ENCODE measurements at places on chromosomes 6 and 20.

GRCh38 chr20:45229264-45230056 lies 8.3 kb downstream of the SEMG2 start:
- peak; percentile 45 for DNase-seq

DNA sequence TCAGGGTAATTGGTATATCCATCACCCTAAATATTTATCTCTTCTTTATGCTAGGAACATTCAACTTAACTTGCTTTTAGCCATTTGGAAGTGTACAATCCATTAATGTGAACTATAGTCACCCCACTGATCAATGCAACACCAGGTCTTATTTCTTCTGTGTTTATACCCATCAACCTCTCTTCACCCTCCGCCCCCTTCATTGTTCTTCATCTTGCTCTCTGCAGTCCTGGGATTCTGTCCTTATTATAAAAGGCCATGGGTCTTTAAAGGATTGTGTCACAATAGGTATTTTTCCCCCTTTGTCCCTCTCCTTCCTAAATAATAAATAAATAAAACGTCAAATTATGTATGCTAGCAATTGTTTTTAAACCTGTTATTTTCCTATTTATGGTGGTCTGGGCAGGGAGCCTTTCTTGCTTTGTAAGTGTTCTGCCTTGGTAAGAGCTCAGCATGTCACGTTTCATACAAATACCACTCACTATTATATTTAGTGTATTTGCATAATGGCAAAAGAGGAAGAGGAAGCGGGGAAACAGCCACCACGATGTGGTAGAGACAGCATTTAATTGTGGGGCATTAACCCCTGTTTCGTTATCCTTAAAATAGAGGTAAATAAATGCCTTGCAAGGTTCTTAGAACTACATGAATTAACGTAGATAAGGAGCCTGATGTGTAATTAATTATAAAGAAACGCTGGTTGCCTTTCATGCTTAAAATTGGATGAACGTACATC lies 1.9 kb downstream of the ABRACL start:
- DNase-seq, result peak; percentile 70

GRCh38 chr6:498795-499231 lies 107.3 kb downstream of the IRF4 start:
- DNase-seq, result peak; percentile 43

- DNase-seq, result no peak
Observed at GRCh38 chr6:39965751-39966150, 31.5 kb upstream of the MOCS1 start.

DNA sequence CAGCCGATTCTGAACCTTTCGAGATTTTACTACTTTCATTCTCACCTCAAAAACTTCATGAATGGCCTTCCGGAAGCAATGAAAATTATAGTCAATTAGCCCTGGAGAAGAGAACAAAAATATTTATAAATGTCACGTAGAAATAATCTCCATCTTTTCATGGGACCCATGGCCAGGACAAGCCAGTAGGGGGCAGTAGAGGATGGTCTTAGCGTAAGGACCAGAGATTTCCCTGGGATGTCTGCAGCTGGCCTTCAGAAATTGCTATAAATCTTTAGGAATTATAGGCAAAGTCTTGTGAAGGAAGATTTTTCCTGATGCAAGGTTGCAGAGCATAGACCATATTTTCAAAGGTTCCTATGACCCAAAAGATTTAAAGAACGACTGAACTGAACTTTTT lies 15.6 kb upstream of the UBE2J1 start:
- peak; percentile 52 for DNase-seq

- no peak for DNase-seq
Observed at GRCh38 chr6:108955329-108955949, 107.2 kb downstream of the ARMC2 start.

DNA sequence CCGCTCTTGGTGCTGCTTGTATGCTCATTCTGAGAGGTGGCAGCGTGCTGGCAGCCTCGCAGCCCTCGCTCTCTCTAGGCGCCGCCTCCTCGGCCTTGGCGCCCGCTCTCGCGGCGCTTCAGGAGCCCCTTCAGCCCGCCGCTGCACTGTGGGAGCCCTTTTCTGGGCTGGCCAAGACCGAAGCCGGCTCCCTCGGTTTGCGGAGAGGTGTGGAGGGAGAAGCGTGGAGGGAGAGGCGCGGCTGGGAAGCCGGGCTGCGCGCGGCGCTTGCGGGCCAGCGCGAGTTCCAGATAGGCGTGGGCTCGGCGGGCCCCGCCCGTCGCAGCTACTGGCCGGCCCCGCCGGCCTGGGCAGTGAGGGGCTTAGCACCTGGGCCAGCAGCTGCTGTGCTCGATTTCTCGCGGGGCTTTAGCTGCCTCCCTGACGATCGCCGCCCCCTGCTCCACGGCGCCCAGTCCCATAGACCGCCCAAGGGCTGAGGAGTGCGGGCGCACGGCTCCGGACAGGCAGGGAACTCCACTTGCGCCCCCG lies 19.5 kb upstream of the FAM8A1 start:
- no peak for DNase-seq

DNA sequence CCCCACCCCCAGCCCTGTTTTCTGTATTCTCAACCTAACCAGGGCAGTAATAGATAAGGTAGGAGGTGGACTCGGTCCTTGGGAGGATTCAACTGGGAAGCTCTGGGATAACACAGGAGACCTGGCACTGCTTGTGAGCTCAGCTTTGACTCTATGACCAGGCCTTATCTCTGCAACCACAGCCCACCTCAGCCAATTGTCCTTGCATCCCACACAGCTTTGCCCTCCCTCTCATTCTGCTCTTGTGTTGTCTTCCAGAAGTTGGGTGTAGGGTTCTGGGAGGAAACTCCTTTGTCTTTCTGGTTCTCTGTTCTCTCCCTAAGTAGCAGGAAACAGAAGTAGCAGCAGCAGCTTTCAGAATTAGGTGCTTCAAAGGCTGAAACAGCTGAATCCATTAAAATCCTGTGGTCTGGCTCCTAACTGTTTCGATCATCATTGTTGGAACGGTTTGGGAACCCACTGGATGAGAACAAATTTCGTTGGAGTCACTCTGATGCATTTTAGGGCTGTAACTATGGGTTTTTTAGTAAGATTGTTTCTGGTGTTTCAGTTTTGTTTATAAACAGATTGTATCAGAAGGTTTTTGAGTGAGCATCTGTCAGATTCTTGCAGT lies 32.4 kb upstream of the SNX9 start:
- no peak for DNase-seq

- no peak for DNase-seq
Observed at GRCh38 chr6:23016696-23017095, 447.3 kb downstream of the HDGFL1 start.

DNA sequence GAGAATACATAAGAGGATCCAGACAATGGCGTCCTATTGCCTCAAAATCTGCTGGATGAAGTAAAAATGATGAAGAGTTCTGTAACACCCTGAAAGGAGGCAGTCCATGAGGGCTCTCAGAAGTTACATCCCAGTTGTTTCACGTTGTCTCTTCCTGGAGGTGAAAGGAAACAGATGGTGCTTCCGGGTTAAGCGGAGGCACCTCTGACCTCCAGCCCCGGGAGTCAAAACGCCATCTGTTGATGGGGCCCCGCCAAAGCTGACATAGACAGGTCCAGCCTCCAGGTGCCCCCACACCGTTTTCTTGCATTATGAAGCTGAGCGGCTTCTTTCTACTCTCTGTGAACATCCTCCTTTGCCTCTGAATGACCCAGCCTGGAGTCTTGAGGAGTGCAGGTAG lies 9.5 kb downstream of the SEMG2 start:
- no peak for DNase-seq

- no peak for DNase-seq
Observed at GRCh38 chr6:148349466-148349865, 6.8 kb downstream of the SASH1 start.

GRCh38 chr20:49579874-49580812 lies 12.2 kb upstream of the PTGIS start:
- DNase-seq, result no peak

DNA sequence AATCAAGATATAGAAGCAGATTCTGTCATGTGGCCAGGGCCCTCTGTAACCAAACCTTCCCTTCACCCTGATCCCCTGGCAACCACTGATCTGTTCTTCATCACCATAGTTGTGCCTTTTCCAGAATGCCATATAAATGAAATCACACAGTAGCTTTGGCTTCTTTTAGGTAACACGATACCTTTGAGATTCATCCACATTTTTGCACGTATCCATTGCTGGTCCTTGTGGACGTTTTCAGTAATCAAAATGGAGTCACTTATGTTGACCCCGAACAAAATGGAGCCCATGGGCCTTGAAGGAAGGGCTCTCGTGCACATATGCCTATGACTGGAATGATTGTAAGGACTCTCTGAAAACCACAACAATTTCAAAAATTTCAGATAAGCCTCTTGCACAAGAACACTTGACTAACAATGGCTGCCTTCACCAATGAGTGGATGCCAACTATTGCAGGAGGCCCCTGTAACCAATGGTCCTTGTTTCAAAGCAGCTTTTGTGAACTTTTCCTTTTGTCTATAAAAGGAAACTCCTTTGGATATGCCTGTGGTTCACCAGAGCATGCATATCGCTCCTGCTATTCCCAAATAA lies 84.3 kb upstream of the RALY start:
- no peak for DNase-seq

GRCh38 chr20:8578161-8578865 lies 446.2 kb downstream of the PLCB1 start:
- DNase-seq, result no peak

DNA sequence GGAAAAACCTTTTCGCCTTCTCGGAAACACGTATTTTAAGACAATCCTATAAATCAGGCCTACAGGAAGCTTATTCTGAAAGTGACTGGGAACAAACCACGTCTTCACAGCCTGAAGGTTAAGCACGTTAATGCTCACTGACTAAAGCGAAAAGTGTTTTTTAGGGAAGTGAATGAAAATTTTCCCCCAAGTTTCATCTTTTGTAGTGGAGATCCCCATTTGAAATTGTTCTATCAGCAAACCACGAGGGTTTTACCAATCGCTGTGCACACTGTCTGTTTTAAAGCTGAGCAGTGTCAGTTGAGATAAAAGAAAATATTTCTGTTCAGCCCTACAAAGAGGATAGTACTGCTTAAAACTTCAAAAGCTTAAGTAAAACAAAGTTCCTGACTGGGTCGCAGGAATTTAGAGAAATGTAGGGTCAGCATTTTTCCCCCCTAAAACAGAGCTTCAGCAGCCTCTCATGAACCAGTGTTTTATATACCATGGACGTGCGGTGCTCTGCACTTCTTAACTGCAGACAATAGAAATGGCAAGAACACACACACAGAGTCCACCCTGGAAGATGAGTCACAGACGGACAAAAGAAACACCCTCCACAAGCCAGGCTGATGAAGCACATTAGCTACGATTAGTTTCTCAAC lies 34.9 kb downstream of the SLC22A23 start:
- no peak for DNase-seq

- DNase-seq, result no peak
Observed at GRCh38 chr6:111543913-111544435, 61.0 kb upstream of the REV3L start.

DNA sequence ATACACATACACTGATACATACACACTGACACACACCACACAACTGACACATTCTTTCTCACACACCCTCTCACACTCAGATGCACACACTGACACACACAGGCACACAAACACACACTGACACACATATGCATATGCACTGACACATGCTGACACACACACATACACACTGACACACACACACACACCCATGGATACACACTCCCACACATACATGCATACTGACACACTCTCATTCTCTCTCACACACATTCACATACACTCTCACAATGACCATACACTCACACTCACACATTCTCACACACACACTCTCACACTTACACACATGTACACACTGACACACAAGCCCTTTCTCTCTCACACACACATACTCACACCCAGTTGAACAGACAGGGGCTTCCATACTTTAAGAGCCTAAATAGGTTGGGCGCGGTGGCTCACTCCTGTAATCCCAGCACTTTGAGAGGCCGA lies 236.4 kb downstream of the LRFN2 start:
- no peak for DNase-seq

DNA sequence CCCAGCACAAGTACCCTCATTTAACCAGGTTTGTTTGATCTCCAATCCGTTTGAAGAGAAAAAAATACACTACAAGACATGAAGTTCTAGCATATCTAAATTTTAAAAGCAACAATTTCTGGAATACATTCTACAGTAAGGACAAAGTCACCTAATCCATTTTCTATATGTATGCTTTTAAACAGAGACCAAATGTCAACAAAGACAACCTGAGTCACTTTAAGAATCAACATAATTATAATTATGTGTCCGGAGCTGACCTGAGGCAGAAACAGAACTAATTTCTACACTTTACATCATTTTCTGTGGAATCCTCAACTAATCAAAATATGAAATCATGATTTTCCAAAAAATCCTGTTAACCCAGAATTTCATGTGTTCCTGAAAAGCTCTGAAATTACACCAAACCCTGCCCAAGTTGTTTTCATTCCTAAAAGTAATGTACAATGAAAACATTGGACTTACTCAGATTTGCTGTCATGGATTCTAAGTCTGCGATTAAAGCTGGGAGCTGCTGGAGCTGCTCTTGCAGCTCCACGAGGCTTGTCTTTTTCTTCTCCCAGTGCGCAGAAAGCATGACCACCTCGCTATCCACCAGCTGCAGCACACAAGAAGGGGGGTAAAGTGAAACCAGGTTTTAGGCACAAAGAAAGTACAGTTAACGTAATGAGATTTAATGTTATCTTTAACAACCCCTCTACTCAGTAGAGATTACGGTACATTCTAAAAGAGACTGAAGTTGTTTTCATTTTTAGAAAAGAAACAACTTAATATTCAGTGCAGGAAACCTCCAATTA lies 35.8 kb downstream of the DTNBP1 start:
- DNase-seq, result no peak

GRCh38 chr6:151241853-151242252 lies 2.1 kb downstream of the AKAP12 start:
- peak; percentile 9 for DNase-seq

DNA sequence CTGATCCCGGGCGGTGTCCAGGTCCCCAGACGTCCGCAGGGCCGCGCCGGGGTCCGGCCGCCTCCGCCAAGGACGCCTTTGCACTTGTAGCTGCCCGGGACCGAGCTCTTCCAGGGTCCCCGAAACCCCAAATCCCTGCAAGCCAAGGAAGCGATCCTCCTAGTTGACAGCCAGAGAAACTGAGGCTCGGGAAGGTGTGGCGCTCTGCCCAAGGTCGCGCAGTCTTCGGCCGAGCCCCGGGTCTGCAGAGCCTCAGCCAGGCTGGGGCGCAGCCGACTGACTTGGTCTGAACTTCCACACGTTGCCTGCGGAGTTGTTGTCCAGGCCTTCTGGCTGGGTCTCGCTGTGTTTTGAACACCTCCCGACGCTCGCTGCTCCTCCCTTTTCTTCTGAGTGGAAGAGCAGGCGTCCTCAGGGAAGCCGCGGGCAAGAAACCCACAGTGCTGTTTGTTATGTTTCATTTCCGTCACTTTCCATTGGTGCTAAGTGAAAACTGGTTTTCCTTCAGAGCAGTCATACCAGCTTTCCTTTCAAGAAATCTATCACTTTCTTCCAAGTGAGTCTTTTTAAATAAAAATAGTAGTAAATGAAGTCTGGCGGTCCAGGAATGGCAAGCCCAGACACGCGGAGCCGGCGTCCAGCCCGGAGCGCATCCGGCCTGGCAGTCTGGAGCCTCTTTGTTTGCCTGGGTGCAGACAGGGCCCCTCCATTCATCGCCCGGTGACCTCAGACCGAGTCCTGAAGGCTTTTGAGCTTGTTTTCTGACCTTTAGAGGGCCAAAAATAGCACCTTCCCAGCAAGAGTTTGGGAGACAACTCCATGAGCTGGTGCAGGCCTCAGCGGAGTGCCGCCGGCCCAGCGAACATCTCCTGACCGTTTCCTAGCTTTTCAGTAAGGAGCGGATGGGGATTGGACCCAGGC lies 698 bp downstream of the FAM210B start:
- peak; percentile 50 for DNase-seq
